Cerebellar cortex (tissue), 1 donor: ENCODE measurements at places on chromosomes 2 and 18.
A peak's percentile ranks its signal among the peaks of the same experiment; 100 is the strongest.

DNA sequence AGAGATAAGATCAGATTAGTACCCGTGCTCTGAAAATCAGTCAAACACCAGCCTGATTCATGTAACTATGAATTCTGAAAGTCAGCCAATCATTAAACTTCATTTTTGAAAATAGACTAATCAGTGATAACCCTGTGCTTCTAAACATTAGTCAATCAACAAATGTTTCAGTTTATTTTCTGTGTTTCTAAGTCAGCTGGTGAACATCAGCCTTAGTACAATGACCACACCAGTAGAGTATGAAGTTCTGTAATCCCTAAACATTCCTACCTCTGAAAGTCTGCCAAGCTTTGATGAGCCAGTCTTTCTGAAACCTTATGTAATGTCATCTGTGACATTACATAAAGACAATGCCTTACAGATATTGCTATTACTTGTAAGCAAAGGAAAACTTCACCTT is 807.4 kb upstream of the CRIM1 start:
- DNase-seq = no peak

DNA sequence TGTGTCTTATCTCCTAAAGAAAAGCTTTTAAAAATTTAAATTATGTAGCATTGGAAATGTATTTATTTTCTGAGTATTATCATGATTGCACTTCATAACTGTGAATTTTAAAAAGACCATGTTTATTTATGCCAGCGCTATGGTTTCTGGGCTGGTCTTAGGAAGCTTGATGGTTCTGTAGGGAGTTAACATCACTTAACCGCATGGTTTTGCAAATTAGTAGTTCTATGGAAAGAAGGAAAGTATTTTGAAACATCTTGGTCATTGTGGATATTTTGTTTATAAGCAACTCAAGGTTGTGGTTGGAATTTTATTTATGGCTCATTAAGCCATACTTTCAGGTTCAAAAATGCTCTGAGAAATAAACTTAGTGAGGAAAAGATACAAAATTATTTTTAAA is 549.4 kb downstream of the STK39 start:
- DNase-seq = no peak

- DNase-seq = no peak
These were observed 6.3 kb downstream of the IDH1 start for GRCh38 chr2:208248601-208249000.

GRCh38 chr18:70640336-70640887 is 351.6 kb downstream of the SOCS6 start:
- DNase-seq = peak; percentile 61

- no peak for DNase-seq
These were observed 210.7 kb upstream of the RND3 start for GRCh38 chr2:150698016-150698661.

GRCh38 chr2:158501301-158501700 is 44.5 kb downstream of the PKP4 start:
- peak; percentile 53 for DNase-seq

GRCh38 chr2:171247741-171248662 is 87.3 kb upstream of the TLK1 start:
- no peak for DNase-seq

DNA sequence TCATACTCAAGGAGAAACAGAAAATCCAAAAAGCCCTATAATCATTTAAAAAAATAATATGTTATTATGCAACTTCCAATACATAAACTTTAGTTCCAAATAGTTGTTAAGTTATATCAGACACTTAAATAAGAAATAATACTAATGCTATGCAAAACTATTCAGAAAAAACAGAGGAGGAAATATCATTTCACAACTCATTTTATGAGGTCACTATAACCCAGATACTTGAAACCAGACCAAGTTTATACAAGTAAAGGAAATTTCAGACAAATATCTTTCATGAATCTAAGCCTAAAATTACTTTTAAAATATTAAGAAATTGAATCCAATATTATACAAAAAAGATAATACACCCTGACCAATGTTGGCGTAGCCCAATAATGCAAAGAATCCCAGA is 260.8 kb downstream of the CD226 start:
- DNase-seq = no peak

DNA sequence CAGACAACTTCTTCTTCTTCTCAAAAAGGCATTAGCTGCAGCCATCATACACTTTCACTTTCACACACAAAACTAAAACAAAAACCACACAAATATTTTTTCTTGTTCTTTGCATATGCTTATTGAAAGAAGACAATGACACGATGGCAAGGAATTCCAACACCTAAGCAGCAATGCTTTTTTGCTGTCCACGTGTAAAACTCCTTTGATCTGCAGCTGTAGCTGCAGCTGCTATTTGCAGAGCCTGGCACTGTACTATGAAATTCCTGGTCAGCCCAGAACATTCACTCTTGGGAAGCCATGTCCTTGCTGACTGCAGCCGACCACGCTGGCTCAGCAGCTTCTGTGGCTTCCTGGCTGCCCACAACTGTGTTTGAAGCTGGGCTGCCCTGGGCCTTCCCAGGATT is 316.2 kb downstream of the CDH2 start:
- DNase-seq = peak; percentile 25

DNA sequence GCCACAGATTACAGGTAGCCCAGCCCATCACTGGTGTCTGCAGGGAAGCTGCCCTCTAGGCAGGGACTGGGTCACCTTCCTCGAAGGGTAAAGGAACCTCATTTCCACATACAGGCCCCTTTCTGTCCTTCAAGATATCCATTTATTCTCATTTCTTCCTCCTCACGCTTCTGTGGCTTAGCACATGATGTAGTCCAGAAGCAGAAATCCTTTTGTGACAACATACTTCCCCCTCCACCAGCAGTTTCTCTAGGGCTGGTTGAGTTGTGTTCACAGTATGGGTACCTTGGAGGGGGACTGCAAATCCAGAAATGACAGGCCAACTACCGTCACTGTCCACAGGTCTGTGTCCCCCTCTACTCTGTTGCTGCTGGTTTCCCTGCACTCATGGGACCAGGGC is 364.9 kb downstream of the ANAPC1 start:
- DNase-seq = no peak

GRCh38 chr2:11014026-11014425 is 102.3 kb downstream of the KCNF1 start:
- DNase-seq = no peak

DNA sequence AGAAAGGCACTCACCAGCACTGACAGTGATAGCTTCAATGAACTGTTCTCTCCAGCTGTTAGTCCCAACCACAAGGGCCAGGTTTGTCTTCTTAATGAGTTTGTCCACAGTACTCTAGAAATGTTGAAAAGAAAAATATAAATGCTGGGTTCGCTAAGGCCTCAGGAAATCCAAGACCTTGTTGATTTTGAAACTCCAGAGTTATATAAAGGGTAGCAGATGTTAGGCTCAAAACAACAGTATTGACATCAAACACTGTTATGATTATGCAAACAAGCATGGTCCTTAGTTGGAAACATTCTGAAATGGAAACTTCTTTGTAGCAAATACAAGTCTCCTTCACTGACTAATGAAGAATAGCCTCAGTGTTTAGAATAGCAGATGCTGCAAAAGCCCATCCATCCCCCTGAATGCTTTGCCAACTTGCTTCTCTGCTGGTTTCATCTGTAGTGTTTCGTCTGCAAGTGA is 291.1 kb downstream of the SLC8A1 start:
- DNase-seq = no peak

- DNase-seq = no peak
These were observed 148.9 kb upstream of the GULP1 start for GRCh38 chr2:188142636-188143295.

DNA sequence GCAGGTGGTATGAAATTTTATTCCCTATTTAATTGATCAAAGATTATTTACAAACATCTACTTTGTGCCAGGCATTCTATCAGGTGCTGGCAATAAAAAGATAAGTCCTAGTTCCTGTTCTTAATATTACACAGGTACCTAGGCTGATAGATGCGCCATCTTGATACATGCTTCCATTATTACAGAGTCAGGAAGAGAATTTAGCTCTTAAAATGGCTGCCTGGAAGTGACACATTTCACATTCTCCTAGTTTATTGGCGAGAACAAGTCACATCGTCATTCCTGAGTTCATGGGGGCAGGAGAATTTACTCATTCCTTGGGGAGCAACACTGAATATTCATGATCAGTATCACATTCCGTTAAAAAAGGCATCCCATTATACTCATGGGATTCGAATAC is 1.1 kb upstream of the DARS1 start:
- no peak for DNase-seq

- DNase-seq = no peak
These were observed 2.6 kb downstream of the STK25 start for GRCh38 chr2:241505781-241506201.

GRCh38 chr2:105747991-105748390 is 3.3 kb downstream of the NCK2 start:
- DNase-seq = no peak

GRCh38 chr2:70833246-70833645 is 2.4 kb downstream of the CD207 start:
- DNase-seq = no peak

GRCh38 chr2:10407841-10408648 is 40.1 kb downstream of the ODC1 start:
- no peak for DNase-seq

GRCh38 chr2:68739595-68740399 is 5.2 kb downstream of the ARHGAP25 start:
- DNase-seq = no peak

GRCh38 chr2:30436859-30437435 is 10.1 kb upstream of the LCLAT1 start:
- no peak for DNase-seq

DNA sequence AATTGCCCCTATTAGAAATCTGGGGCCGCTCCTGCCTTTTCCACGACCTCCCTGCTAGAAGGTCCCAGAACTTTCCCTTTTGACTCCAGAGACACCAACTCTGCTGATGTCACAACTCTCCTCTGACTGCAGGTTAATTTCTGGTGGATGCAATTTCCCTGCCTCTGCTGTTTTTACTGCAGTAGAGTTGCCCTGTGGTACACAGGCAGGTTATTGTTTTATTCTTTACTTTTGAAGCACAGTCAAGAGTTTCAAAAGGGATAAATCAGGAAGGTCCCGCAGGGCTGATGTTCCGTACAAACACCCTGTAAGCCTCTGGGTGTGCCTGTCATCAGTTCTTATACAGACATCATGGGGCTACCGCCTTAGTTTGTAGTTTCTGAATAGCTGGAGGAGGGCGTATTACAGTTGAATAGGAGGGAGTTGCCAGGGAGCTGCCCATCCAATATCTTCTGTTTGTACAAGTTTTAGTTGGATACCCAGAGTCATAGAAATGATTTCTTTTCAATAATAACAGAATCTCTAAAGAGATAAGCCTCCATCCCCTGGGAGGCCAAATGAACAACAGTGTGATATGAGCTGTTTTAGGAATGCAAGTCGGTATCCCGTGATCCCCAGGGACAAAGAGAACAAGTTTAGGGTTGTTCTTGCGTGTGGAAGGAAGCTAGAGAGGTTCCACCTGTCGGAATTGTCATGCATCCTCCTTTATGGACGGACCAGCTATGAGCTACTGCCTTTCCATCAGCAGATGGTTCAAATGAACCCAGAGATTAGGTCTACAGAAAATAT is 108.4 kb upstream of the COPS8 start:
- no peak for DNase-seq

DNA sequence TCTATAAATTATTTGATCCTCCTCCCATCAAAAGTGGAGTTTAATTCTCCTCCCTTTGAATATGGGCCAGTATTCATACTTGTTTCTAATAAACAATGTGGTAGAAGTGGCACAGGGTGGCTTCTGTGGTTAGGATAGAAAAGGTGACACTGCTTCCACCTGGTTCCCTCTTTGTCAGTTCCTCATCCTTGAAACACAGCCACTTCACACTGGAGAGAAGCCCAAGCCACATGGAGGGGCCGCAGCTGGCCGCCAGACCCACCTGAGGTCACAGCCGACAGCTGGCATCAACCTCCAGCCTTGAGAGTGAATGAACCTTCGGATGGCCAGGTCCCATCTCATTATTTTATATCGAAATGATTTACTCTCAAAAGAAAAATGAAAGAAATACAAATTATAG is 27.5 kb upstream of the SLC66A3 start:
- DNase-seq = no peak

- DNase-seq = no peak
These were observed 199.2 kb upstream of the TNP1 start for GRCh38 chr2:217058791-217059755.

GRCh38 chr18:44709307-44710126 is 28.8 kb downstream of the SETBP1 start:
- DNase-seq = no peak

DNA sequence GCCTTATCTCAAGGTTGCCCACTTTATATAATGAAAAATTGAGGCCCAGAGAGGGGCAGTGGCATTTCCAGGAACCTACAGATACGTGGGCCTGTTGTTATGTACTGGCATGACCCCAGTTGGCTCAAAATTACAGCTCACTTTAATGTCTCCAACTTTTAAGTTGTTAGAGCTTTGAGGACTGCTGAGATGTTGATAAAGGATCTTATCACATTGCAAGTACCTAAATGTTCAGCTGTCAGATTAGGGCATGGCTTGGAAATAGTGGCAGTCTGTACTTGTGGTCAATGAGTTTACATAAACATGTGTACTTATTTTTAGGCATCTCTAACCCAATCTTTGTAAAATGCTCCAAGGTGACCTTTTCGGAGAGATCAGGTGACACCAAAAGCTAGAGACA is 14.6 kb downstream of the SLC4A5 start:
- no peak for DNase-seq

- DNase-seq = no peak
These were observed 41.5 kb downstream of the NCKAP5 start for GRCh38 chr2:133526530-133527300.

DNA sequence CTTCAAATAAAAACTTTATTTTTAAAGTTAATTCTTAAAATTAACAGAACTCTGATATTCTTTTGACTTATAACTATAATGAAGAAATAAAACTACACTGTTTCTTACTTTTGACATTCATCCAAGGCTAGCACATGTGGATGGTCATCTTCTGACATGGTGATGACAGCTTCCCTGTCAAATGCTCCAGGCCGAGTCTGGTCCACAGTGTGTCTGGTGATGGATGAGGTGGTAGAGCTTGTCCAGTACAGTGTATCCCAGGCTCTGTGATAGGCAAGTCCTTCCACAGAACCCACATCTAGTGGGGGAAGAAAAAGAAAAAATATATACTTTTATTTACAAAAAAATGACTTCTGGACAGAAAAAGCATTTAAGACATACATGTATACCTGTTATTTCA is 1529.5 kb downstream of the LRP1B start:
- DNase-seq = no peak

GRCh38 chr2:30949435-30949834 is 142.2 kb upstream of the CAPN13 start:
- DNase-seq = no peak

- no peak for DNase-seq
These were observed 61.1 kb downstream of the POLR1A start for GRCh38 chr2:86044614-86045013.

DNA sequence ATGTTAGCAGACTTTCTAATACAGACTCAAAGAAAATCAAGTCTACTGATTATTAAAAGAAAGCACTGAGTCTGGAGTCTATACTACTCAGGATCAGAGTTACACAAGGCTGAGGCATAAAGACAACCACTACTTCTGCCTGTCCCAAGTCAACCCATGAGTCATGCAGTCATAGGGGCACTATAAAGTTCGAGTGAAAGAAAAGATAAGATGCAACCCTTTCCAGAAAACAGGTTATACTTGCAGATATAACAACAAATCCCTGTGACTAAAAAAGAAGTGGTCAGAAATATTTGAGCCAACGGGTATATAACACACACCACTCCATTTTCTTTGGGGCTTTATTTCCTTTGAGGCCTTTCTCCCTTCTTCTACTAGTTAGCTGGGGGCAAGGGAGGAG is 18.6 kb upstream of the SCRN3 start:
- no peak for DNase-seq

- no peak for DNase-seq
These were observed 40.9 kb downstream of the KLHL29 start for GRCh38 chr2:23425885-23426262.
